Fibroblast of the conjunctiva (primary cell): ENCODE measurements at places on chromosomes 1 and 21.
A peak's percentile ranks its signal among the peaks of the same experiment; 100 is the strongest.

- no peak for DNase-seq
Observed at GRCh38 chr1:8911416-8912309, 33.2 kb upstream of the ENO1 start.

DNA sequence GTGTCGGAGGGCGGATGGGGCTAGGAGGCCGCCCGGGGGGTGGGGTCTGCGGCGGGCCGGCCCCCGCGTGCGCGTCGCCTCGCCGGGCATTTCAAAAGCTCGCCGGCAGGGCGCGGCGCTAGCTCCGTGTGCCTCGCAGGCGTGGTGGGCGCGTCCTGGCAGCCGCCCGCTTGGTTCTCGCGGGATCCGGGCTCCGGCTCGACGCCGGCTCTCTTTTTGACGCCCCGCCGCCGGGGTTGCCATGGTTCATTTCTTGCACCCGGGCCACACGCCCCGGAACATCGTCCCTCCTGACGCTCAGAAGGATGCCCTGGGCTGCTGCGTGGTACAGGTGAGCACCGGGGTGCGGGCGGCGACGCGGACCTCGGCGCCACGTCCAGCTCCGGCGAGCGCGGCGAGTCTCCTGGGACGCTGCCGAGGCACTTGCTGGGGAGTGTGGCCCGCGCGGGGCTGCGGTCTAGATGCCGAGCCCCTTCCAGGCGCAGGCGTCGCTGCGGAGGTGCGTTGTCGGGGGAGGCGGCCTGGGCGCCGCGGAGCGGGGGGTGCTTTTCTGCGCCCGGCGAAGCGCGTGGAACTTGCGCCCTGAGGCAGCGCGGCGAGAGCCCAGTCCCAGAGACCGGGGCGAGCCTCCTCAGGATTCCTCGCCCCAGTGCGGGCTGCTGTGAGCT, at the start of gene ZYG11A:
Gene ZYG11A (plus strand): TSS at position 118 of the 668 bp plus-strand sequence. CDS start 124 bp downstream, at position 242.
- DNase-seq = peak; percentile 37

DNA sequence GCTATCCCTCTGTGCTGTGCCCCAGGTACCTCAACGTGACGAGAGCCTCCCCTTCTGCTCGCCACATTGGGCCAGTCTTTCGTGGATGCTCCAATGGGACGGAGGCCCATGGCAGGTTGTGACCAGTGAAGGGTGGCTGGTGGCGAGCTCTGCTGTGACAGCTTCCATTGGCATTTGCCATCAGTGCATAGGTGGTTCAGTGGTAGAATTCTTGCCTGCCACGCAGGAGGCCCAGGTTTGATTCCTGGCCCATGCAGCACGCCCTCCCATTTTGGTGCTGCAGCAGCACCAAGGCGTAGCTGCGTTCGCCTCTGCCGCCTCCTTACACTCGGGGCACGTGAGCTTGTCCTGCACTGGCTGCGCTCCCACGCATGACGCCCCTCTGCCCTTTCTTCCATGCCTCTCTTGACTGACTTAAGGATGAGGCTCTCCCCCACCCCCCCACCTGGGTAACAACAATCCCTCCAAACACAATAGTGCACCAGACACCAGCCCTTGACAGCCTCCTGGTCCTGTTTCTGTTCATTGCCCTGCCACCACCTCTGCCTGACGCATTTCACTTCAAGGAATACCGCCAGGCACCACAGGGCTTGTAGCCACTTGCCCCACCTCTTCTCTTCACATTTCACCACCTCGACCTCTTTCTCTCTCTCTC, 24.7 kb upstream of the FCGR2A start:
- DNase-seq = no peak

GRCh38 chr1:26789931-26790330, 2.2 kb downstream of the PIGV start:
- no peak for DNase-seq

- no peak for DNase-seq
Observed at GRCh38 chr1:220315070-220315839, 43.0 kb upstream of the RAB3GAP2 start.
